ENCODE measurements at places on chromosomes 16 and 17.

DNA sequence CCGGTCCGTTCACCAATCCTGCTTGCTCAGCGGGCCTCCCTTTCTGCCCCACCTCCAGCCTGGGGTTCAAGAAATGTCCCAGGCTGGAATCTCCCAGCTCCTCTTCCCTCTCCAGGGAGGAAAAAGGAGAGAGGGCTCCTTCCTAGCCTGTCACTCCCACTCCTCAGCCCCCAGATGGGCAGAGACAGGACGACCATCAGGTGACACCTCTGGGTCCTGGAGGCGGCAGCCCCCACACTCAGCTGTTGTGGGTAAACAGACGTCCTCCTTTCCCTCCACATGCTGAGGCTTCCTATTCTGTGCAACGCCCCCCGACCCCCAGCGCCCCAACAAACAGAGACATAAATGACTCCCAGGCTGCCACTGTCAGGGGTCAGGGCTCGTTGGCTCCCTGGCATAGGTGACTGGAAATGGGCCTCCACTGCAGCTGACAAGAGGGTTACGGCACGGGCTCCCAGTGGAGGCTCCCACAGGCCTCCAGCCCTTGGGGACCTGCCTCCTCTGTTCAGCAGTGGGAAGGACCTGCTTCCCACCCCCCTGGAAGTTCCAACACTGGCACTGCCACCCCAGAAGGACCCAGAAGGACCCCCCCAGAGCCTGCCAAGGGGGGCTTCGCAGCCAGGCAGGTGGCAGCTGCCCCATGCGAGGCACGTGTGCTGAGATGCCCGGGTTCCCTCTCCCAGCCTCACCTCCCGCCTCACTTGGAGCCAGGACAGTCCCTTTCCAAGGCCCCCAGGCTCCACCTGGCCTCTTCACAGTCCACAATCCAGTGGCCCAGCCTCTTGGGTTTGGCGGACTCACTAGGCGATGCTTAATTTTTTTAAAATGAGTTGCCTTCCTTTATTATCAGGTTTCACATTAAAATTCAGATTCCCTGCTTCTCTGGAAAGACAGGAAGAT is 232.3 kb downstream of the KATNIP start:
- no peak for DNase-seq

DNA sequence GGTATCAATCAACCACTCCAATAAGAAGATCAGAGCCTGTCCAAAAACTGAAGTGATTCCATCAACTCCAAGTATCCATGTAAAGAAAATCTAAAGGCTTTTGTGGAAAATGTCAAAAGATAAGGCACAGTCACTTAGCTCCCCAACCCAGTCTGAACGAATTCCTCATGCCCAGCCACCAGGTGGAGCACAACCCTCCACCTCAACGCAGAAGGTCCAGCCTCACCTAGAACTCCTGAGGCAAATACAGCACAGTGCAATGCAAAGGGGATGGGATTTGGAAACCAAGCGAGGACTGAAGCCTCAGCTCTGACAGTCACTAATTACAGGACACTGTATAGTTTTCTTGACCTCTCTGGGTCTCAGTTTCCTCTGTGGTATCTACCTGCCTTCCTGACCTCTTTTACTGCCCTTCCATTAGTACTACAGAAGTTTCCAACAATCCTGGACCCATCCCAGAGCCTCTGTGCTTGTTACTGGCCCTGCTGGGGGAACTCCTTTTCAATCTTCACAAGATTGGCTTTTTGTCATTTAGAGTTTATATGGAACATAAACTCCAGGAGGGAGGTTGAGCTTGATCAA is 2.0 kb downstream of the NCBP3 start:
- DNase-seq: no peak

GRCh38 chr17:27849474-27850185 is 43.5 kb downstream of the LYRM9 start:
- DNase-seq: no peak

DNA sequence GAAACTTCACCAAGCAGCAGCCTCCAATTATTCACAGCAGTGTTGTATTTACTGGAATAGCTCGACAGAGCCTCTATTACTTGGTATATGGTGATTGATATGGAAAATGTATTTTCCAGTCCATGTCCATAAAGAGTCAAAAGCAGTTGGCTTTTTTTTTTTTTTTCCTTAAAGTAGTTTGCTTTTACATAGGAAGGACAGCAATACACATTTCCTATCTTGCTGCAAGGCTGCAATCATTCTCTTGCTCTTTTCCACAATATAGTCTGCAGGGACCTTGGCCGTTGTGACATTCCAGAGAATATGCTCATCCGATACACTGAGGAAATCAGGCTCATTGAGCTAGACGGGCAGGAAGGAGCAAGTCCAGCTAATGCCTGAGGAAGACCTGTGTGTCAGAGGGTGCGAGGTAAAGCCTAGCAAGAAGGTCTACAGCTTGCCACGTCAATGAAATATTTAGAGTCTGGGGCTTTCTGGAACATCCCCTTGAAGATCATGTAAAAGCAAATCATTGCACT is 131.1 kb downstream of the ENGASE start:
- DNase-seq: no peak

GRCh38 chr16:65667011-65667578 is 545.2 kb upstream of the CDH11 start:
- DNase-seq: no peak

- no peak for DNase-seq
These were observed 37.7 kb downstream of the DUSP14 start for GRCh38 chr17:37527249-37527851.

- no peak for DNase-seq
These were observed 66.4 kb downstream of the CMC2 start for GRCh38 chr16:80940069-80940856.

DNA sequence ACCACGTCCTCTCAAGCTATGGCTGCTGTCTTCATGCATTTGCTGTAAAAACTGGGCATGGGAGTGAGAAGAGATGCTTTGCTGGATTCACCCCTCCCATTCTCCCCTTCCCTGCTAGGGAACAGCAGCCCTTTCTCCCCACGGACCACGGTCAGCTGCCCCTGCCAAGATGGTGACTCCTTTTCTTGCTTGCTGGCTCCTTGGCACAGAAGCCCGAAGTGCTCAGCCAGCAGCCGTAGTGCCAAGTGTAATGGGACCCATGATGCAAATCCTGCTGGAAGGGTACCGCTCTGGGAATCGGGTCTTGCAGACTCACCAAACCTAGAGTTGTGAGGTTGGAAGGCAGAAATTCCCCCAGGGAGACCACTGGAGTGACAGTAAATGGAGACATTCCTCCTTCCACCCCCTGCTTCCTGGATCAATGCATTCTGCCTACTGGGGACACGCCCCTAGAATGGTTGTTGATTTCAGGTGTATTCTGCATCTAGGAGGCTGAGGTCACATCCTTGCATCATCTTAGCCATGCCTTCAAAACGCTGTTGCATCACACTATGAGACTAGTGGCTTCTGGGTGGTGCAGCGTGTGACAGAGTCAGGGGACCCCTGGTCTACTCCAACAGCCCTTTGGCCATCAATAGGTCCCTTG is 63.0 kb upstream of the CBX4 start:
- no peak for DNase-seq

- DNase-seq: no peak
These were observed 11.5 kb downstream of the RUSF1 start for GRCh38 chr16:31496670-31497069.

GRCh38 chr17:55873017-55873758 is 122.3 kb downstream of the PCTP start:
- no peak for DNase-seq

DNA sequence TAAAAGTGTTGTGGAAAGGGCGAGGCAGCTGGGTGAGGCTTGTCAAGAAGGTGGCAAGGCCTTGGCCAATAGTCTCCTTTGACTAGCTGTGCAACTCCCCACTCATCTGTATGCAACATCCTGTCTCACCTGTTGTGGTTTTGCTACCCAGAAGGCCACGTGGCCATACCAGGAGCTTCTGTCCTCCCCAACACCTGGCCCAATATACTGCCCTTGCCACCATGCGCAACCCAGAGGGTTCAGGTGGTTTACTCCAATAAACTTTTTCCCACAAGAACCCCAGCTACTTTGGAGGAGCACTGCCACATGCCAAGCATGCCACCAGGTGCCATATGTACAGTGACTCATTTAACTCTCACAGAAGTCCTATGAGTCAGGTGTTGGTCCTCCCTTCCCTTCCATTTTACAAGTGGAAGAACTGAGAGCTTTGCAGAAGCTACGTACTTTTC is 10.2 kb downstream of the MYO19 start:
- DNase-seq: no peak

DNA sequence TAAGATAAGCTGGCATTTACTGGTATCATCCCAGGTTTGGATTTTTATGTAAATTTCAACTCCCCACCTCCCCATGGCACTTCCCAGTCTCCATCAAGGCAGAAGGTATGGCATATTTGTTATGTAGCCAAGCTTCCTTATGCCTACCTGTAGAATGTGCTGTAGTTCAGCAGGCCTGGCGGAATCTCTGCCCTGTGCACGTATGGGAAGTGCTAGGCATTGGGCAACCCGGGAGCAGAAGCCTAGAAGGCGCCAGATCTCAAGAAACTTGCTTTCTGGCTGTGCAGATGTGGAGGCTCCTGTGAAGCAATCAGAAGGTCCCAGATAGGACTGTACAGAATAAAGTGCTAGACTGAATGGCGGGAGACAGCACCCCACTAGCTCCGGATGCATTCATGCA is 64.7 kb downstream of the SNX20 start:
- DNase-seq: no peak

DNA sequence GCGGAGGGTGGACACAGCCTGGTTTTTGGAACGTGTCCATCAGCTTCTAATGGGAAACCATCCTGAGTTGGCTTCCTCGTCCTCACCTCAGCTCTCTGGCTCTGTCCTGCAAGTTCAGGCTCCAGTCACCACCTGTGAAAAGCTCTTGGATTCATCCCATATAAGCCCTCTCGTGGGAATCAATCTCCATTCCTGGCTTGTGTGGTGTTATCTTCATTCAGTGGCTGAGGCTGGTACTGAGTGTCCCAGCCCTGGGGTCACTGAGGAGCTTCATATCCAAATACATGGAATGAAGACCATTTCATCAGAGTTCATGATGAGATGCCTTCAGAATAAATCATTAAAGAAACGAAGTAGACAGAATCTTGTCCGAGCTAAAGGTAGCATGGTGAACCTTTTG is 189.2 kb downstream of the RBFOX1 start:
- DNase-seq: no peak

- DNase-seq: no peak
These were observed 30.0 kb downstream of the CRISPLD2 start for GRCh38 chr16:84849751-84850150.

DNA sequence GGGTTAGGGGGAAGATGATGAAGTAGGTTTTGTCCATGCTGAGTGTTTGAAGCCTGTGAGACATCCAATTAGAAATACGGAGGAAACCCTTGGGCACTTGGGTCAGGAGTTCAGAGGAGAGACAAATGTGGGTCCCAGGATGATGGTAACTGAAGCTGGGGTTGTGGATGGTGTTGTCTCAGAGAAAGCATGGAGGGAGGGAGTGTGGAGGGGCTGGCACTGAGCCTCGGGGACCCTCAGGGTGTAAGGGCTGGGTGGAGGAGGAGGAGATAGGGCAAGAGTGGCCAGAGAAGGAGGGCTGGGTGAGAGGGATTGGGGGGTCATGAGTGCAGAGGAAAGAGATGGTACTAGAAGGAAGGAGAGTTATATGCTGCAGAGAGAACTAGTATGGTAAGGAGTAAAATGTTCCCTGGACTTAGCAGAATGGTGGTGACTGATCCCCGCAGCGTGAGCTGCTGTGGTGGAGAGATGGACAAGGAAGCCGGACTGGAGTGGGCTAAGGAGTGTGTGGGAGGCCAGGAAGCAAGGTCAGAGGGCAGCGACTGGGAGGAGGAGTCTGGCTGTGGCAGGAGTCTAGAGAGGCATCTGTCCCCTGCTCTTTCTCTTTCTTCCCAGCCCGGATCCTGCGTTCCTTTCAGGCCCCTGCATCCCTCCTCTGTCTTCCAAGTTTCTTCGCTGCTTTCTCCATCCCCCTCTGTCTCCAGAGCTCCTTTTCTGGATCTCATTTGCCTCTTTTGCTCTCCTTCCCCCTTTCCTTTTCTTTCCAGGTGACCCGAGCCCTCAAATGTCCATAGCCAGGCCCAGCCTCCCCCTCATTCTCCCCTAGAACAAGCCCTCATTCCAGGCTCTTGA is 3.9 kb upstream of the COL1A1 start:
- no peak for DNase-seq

GRCh38 chr17:46026166-46027047 is 27.4 kb downstream of the STH start:
- no peak for DNase-seq

- DNase-seq: no peak
These were observed 4.7 kb downstream of the DYNC1LI2 start for GRCh38 chr16:66746682-66747081.

GRCh38 chr17:55582897-55583296 is 71.6 kb upstream of the SMIM36 start:
- DNase-seq: no peak

DNA sequence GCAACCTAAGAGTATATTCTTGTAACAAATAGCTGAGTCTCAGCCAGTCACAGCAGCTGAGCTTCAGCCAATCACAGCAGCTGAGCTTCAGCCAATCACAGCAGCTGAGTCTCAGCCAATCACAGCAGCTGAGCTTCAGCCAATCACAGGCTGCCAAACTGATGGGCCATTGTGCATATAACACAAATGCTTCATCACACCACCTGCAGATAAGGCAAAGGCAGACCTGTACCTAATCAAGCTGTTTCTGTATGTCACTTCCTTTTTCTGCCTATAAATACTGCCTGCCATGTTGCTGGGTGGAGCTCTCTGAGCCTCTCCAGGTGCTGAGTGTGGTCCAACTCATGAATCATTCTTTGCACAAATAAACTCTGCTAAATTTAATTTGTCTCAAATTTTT is 19.9 kb downstream of the MYH13 start:
- DNase-seq: no peak

- DNase-seq: no peak
These were observed 398.6 kb upstream of the ERCC4 start for GRCh38 chr16:13521356-13521755.

GRCh38 chr16:29790949-29791844 is 646 bp downstream of the KIF22 start:
- DNase-seq: no peak

DNA sequence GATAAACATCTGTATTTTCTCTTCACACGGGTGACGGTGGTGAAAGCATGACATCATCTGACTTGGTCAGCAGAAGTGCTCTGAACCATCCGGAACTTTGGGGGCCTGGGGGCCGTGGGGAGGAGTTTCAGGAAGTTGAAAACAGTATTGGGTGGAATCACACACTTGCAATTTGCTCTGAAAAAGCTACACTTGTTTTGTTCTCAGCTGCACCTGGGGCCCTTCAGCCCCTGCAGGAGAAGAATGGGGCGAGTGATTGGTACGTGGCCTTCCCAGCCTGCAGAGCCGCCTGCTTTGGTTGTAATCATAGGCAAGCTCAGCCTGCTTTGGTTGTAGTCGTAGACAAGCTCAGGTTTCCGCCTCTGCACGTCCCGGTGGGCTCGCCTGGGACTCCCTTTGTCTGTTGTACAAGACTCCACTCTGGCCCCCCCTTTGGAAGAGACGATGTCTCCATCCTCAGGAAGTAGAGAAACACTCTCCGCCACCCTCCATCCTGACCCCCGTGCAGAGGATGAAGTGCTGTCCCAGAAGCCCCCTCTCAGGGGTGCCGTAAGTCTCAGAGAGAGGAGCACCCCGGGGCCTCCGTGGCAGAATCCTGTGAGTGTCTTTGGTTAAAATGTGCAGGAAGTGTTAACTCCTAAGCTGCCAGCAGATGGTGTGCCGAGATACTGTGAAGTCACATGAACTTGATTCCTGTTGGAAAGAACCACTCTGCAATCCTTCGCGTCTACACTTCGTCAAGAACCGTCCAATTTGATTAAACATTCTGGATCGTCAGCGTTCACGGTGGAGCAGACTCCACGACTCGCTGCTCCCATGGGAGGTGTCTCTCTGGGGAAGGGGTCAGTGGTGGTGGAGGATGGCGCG is 5.4 kb downstream of the BANP start:
- DNase-seq: peak; percentile 43

GRCh38 chr16:12295395-12295794 is 318.9 kb downstream of the SNX29 start:
- DNase-seq: no peak

Data from stimulated activated CD4-positive, alpha-beta T cell treated with anti-CD3 and anti-CD28 coated beads, TNF-alpha, amount 100 ng/mL, for 1 hour (primary cell).